ENCODE measurements at places on chromosomes 7 and 10.

DNA sequence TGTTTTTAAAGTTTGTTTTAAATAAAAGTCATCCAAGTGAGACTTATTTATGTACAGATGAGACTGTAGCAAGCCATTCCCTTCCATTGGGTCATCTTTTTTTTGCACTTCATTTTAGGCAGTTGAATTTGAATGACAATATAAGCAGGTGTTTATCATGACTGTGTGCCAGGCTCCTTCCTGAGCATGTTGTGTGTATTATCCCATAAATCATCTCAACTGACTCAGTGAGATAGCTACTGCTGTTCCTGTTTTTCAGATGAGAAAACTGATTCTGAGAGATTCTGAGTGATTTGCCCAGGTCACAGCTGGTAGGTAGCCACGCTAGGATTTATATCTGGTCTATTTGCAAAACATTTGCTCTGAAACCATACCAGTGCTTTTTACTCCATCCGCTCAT is 11.7 kb downstream of the TMEM254 start:
- DNase-seq, result no peak

DNA sequence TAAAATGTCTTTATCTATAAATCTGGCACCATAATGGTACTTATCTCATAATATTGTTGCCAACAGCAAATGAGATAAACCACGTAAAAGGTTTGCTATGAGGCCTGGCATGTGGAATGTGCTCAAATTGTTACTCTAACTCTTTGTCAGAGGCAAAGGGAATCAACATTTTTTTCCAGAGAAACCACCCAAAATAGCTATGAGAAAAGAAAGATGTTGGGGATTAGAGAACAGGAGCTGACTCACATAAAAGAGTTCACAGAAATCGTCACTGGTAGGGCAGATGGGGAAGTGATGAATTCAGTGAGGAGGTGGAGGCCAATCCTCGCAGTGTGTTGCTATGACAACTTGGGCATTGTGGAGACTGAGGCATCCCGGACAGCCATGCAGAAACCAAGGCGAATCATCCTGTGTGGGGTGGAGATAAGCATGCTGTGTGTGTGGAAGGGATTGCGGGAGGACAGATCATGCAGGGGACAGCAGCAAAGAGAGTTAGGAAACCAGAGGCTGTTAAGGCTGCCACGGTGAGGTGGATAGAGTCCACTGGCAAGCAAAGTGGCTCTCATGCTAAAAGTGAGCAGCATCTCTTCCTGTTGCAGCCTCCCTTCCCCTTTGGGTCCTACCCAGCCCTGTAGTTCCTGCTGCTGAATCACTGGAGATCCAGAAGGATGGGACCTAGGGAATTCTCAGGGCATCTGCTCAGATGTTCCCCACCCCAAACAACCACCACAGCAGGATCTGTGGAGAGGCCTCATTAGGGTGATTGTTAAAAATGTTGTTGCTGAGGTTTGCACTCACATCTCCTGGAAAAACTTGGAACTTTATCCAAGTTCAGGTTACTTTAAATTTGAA is 103.9 kb downstream of the CUBN start:
- no peak for DNase-seq

DNA sequence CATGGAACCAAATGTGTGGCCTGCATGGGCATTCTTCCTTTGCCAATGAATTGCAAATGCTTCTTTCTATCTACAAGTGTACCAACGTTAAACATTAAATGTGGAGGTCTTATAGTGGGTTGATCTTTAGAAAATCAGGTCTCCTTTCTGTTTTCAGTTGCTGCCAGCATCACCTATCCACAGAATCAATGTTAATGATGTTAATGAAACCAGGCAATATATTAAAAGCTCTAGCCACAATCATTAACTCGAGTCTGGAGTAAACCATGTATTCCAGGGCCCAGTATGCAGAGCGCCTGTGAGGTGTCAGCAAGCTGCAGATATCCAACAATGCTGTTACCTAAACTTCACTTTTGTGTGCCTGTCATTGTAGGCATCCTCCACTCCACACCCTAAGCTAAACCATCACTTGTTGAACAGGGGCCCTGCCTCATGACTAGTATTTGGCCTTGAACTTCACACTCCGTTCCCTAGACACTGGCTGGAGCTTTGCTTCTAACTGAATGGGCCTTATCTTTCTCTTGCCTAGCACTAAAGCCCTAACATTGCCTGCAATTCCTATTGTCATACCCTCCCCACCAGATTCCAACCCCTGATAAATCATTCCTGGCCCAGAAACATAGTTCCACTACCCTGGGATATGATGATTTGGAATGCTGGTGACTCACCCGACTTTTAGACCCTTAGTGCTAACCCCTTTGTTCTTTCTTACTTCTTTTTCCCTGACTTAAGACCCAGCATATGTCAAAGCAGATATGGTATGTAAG is 24.3 kb upstream of the ITGB8 start:
- no peak for DNase-seq

GRCh38 chr7:99244939-99245338 is 27.7 kb upstream of the MYH16 start:
- DNase-seq, result no peak
